Chondrocyte (in vitro differentiated cells): ENCODE measurements at places on chromosomes 12 and 14.

DNA sequence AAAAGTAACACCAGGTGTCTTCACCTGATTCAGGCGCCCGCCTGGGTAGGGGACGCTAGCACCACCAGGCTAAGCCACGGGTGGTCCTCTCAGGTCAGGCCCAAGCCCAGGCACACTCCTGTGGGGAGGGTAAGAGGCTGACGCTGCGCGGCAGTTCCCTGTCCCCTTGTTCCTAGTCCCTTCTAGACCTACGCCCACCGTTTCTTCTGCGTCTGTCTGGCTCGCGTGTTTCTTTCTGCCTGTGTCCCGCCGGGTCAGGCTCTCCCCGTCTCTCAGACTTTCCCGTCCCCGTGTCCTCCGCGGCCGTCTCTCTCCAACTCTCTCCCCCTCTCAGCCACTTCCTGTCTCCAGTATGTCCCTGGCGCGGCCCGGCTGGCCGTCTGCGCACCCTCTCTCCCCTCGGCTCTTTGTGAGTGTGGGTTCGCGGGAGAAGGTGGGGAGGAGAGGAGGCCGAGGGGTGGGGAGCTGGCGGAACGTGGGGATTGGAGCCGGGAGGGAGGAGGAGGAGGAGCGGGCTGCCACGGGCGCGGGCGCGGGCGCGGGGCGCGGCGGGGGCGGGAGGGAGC, 3.1 kb upstream of the TNS2 start:
- H3K36me3 ChIP-seq, result peaks cover 8% of the 10 kb centered on the region
- peak overlapping the region; percentile 99 for H3K27ac ChIP-seq
- peak; percentile 94 for DNase-seq
- H3K27me3 ChIP-seq, result no peaks in the 10 kb centered on the region

GRCh38 chr14:71705460-71705859, 226.8 kb upstream of the RGS6 start:
- H3K27ac ChIP-seq, result no peak overlapping the region
- no peak overlapping the region for H3K4me3 ChIP-seq
- H3K36me3 ChIP-seq, result peaks cover 12% of the 10 kb centered on the region

DNA sequence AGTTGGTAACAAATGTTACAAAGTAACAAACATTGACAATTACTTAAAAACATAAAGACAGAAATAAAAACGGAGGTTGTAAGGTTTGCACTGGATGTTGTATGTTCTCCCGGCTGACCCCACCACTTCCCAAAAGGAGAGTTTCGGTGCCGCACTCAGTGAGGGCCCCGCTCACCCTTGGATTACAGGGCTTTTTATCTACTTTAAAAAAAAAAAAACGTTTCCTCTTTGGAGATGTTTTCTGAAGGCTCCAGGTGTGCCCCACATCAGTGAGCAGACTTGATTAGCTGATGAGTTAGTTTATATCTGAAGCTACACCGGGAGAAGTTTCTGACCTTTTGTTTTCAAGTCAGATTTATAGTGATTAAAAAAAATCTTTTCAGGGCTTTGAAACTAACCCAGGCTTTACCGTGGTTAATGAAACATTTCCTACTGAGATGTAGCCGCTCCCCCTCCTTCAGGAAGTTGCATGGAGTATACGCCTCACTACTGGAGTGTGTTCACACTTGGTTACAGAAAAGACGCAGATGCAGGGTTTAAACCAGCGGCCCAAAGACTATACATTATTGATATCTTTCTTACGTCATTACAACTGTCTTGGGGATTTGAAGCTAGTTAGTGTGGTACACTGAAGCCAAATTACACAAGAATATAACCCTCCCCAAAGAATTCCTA, 38.0 kb upstream of the BCL7A start:
- H3K36me3 ChIP-seq, result no peaks in the 10 kb centered on the region
- no peak for DNase-seq
- H3K4me1 ChIP-seq, result peaks cover 6% of the 10 kb centered on the region
- no peak overlapping the region for H3K4me3 ChIP-seq
- no peak overlapping the region for H3K27ac ChIP-seq
- H3K27me3 ChIP-seq, result no peaks in the 10 kb centered on the region

- no peak overlapping the region for H3K4me3 ChIP-seq
- peak overlapping the region; percentile 43 for H3K27ac ChIP-seq
- H3K36me3 ChIP-seq, result no peaks in the 10 kb centered on the region
- peaks cover 41% of the 10 kb centered on the region for H3K4me1 ChIP-seq
Observed at GRCh38 chr12:12384571-12385340, 27.9 kb downstream of the BORCS5 start.

DNA sequence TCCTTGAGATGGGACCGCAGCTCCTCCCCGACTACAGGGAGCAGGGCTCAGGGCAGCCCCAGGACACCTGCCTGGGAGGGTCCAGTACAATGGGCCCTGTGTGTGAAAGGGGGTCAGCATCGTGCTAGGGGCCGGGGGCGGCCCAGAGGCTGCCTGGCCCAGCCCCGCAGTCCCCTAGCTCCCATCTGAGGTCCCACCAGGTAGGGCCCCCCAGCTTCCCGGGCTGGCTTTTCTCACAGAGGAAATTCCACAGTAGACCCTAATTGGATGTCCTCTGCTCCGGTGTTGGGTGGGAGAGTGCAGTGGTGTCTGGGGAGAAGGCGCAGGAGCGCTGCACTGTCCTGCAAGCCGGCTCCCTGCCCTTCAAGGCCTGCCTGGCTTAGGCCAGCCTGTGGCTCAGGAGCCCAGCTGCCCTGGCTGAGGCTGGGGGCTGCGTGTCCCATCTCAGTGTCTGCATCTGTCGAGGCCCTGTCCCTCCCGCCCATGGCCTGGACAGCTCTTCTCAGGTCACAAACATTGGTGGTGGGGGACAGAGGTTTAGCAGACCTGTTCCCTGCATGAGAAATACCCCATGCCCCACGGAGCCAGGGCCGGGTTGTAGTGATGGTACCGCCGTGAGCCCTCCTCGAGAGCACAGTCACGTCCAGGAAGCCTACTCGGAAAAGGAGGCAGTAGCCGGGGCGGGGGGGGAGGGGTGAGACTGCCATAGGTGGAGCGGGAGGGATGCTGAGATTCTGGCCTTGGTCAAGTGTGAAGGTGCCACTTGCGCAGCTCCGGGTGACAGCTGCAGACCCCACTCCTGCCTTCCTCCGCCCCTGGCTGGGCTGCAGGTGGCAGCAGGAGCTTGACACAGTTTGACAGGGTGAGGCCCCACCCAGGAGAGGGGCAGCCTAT, 11.6 kb downstream of the HIP1R start:
- H3K36me3 ChIP-seq, result peaks cover 2% of the 10 kb centered on the region
- H3K4me1 ChIP-seq, result peaks cover 13% of the 10 kb centered on the region
- H3K27ac ChIP-seq, result no peak overlapping the region
- H3K27me3 ChIP-seq, result no peaks in the 10 kb centered on the region
- H3K4me3 ChIP-seq, result no peak overlapping the region
- no peak for DNase-seq

DNA sequence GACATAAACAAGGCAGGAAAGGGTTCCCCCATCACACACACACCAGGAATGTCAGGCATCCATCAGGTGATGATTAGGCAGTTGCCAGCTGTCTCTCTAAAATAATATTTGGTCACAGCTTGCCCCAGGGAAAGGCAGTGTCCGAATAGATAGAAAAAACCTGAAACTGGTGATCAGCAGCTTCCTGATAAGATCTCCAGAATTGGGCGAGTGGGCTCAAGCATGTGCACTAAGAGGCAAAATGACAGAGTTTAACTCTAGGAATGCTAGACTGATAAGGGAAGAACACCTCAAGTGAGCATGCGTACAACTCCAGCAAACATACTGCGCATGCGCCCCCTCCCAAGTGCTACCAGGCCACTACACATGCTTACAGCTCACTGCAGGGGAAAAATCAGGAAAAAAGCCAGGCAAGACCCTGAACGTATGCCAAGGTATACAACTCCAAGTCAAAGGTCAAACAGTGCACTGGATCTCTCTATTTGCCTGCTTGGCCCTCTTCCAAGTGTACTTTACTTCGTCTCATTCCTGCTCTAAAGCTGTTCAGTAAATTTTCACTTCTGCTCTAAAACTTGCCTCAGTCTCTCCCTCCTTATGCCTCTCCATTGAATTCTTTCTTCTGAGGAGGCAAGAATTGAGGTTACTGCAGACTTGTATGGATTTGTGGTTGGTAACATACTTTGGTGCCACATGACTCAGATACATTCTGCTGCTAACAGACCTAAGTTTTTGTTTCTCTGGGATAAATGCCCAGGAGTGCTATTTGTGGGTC, 73.5 kb upstream of the VASH1 start:
- no peak overlapping the region for H3K4me3 ChIP-seq
- no peak overlapping the region for H3K27ac ChIP-seq
- no peak for DNase-seq
- H3K4me1 ChIP-seq, result no peaks in the 10 kb centered on the region
- no peaks in the 10 kb centered on the region for H3K27me3 ChIP-seq

GRCh38 chr12:97764700-97765099, 302.1 kb downstream of the RMST start:
- no peak overlapping the region for H3K27ac ChIP-seq
- no peaks in the 10 kb centered on the region for H3K27me3 ChIP-seq
- DNase-seq, result no peak
- no peaks in the 10 kb centered on the region for H3K36me3 ChIP-seq
- H3K4me3 ChIP-seq, result no peak overlapping the region
- no peaks in the 10 kb centered on the region for H3K4me1 ChIP-seq

GRCh38 chr14:51208982-51209381, 31.1 kb upstream of the TMX1 start:
- DNase-seq, result no peak
- H3K4me3 ChIP-seq, result no peak overlapping the region
- no peak overlapping the region for H3K27ac ChIP-seq
- peaks cover 2% of the 10 kb centered on the region for H3K27me3 ChIP-seq

DNA sequence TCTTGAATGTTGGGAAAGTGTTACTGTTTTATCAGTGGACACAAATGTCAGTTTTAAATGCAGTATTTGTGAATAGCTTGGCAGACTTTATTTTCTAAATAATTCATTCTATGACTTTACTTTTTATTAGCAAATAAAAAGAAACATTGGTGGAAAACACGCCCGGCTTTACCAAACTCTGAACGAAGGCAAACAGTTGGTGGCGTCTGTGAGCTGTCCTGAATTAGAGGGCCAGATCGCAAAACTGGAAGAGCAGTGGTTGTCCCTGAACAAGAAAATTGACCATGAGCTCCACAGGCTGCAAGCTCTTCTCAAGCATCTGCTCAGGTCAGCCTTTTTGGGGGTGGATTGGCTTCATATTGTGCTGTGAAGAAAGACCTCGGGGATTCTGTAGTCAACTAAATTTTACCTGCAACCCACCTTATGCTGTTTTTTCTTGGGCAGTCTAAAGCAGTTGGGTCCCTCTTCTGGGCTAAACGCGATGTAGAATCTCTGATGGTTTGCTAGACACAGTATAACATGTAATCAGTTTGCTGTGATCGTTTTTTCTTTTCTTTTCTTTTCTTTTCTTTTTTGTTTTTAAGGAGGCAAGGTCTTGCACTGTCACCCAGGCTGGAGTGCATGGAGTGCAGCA, 156.4 kb downstream of the ESR2 start:
- peaks cover 8% of the 10 kb centered on the region for H3K36me3 ChIP-seq

- no peaks in the 10 kb centered on the region for H3K36me3 ChIP-seq
- H3K27me3 ChIP-seq, result no peaks in the 10 kb centered on the region
- DNase-seq, result no peak
- H3K4me1 ChIP-seq, result peaks cover 9% of the 10 kb centered on the region
Observed at GRCh38 chr14:102571043-102571442, 21.4 kb upstream of the RCOR1 start.

DNA sequence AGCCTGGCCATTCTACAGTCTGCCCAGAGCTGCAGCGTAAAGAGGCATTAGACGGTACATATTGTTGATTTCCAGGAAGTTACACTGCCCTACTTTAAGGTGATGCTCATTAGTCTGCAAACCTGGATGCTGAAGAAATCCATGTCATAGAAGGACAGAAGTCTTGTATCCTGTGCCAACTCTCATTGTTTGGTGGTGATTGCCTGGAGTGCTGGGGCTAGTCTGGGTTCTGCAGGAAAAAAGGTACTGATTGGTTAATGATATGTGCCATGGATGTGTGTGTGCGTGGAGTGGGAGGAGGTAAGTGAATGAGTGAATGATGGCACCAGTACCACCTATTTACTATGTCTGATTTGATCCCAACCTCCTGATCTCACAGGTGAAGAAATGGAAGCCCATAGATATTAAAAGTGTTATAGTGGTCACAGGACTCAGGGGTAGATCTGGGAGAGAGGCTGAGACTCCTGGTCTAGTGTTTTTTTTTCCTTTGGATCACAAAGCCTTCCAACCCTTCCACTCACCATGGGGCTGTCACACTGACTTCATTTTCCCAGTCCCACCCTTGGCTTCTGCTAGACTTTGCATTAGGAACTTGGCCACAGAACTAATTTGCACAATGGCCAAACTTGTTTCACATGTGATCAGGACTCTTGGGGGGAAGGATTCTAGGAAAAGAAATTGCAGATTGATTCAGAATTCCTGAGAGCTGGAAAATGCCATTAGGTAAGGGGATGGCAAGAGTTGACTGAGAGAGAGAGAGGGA, 96.1 kb downstream of the TMX1 start:
- no peaks in the 10 kb centered on the region for H3K36me3 ChIP-seq
- no peak for DNase-seq
- H3K4me3 ChIP-seq, result no peak overlapping the region
- no peaks in the 10 kb centered on the region for H3K27me3 ChIP-seq

GRCh38 chr12:89552376-89552775, 26.5 kb upstream of the POC1B start:
- H3K4me3 ChIP-seq, result no peak overlapping the region
- no peak for DNase-seq
- H3K27me3 ChIP-seq, result no peaks in the 10 kb centered on the region
- H3K27ac ChIP-seq, result no peak overlapping the region
- peaks cover 3% of the 10 kb centered on the region for H3K4me1 ChIP-seq

DNA sequence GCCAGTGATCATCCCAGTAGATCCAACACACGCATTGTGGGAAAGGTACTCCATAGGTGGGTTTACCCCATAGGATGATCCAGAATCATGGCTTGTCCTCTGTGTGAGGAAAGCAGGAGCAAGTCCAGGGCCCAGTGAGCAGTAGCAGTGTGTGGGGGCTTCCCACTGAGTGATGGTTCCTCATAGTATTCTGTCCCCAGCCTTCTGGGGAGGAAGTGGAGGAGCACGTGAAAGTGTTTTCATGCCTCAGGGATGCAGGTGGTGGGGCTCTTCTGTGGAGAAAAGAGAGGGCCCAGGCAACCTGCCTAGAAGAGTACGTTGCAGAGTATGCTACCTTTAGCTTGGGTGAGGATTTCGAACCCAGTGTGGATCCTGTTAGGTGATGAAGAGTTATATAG, 56.5 kb downstream of the SUSD6 start:
- peaks cover 84% of the 10 kb centered on the region for H3K4me1 ChIP-seq
- peak overlapping the region; percentile 64 for H3K27ac ChIP-seq
- no peaks in the 10 kb centered on the region for H3K27me3 ChIP-seq
- no peak for DNase-seq
- peak overlapping the region; percentile 4 for H3K4me3 ChIP-seq

DNA sequence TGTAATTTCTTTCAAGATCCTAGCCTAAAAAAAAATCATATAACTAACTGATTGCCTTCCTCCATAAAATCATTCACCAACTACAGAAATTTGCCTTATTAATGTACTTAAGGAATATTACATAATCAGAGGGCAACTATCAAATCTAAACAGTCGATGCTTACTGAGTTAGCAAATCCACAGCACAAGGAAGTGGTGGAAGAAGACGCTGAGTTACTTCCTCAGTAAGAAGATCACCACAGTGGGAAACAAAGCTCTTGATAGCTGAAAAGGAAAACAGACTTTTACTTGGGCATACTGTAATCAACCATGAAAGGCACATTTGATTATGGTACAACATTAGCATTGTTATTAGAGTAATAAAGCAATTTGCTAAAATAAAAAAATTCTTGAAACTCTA, 48.7 kb downstream of the HEATR5A start:
- no peak for DNase-seq
- H3K27ac ChIP-seq, result no peak overlapping the region
- H3K4me1 ChIP-seq, result no peaks in the 10 kb centered on the region
- no peaks in the 10 kb centered on the region for H3K27me3 ChIP-seq

- H3K4me3 ChIP-seq, result no peak overlapping the region
- no peaks in the 10 kb centered on the region for H3K27me3 ChIP-seq
- no peak for DNase-seq
- H3K4me1 ChIP-seq, result peaks cover 10% of the 10 kb centered on the region
Observed at GRCh38 chr12:51895378-51896135, 7.7 kb downstream of the ANKRD33 start.
